ENCODE measurements at places on chromosomes 3 and 15. TPM values are rescaled to one million over a fixed set of nuclear protein-coding genes. Genes with fewer than 3 reads are reported as not detected.

GRCh38 chr3:44321335-44321734 lies 17.2 kb upstream of the TCAIM start:
- DNase-seq: no peak

DNA sequence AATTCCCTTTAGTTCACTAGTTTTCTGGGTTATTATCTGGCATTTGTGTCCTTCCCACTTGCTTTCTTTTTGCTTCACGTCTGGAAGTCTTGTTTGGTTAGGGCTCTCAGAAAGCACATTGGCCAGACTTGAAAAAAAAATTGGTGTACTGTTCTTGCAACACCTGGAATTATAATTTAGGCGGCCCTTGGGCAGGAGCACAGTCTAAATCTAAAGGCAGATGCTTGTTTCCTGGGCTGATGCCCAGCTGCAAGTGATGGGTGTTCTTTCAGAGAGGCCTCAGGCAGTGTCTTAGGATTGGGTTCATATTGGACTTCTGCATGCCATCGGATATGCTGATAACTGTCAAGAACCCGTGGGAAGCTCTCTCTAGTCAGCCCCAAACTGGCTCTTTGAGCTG lies 521.5 kb downstream of the PDCD6IP start:
- no peak for DNase-seq

PHLDB2 gene
- 22.9 TPM for total RNA-seq

- DNase-seq: peak; percentile 43
Measured at GRCh38 chr3:124563376-124563775, 166.9 kb upstream of the UMPS start.

DNA sequence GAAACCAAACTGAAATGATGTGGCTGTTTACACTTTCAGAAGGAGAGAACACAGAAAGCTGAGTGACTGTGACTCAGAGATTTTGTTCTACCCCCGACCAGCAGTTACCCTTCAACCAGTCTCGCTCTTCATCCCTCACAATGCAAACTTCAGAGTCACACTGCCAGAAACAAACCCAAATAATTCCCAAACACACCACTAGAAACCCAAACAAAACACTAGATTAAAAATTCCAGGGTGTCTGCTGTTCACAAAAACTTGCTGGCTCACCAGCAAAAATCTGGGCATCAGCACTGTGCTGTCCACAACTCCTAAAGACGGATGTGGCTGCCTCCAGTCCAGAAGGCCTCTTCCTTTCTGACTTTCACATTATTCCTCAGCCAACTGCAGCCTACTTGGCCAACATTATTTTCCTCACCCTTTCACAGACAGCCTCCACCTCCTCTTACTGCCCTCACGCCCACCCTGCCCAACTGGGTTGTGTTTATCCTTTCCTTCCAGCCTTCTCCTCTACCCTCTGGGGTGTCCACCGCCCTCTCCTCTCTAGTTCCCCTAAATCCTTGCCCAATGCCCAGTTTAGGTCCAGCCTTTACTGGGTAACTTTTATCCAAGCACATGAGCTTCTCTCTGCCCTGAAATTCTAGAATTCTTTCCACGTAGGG lies 71.4 kb downstream of the MECOM start:
- DNase-seq: no peak

GRCh38 chr15:100269831-100270230 lies 71.9 kb downstream of the ADAMTS17 start:
- DNase-seq: no peak

GOLGA8T gene
- total RNA-seq: not detected

- no peak for DNase-seq
Measured at GRCh38 chr3:179450261-179450701, 989 bp downstream of the GNB4 start.

AGTR1 gene
- total RNA-seq: 7.1 TPM

PLA2G4F gene
- total RNA-seq: 25.1 TPM

- DNase-seq: no peak
Measured at GRCh38 chr3:7188551-7188950, 327.6 kb downstream of the GRM7 start.

GRCh38 chr3:149535333-149535685 lies 60.8 kb downstream of the TM4SF4 start:
- DNase-seq: no peak

DNA sequence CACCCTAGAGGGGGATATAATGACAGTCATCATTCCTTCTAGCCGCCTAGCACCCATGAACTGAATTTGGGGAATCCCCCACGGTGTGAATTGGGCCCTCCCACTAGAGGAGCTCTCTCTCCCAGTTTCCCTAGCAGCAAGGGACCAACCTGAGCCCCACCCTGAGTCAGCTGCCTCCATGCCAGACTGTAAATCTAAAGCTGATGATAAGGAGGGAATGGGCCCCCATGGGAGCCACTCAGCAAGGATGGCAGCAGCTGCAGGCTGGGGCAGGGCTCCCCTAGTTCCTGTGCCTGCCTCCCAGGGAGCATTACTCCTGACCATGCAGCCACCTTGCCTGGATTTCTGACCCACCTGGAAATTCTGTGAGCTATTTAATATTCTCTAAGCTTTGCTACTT lies 57.0 kb upstream of the PXYLP1 start:
- DNase-seq: no peak

DNA sequence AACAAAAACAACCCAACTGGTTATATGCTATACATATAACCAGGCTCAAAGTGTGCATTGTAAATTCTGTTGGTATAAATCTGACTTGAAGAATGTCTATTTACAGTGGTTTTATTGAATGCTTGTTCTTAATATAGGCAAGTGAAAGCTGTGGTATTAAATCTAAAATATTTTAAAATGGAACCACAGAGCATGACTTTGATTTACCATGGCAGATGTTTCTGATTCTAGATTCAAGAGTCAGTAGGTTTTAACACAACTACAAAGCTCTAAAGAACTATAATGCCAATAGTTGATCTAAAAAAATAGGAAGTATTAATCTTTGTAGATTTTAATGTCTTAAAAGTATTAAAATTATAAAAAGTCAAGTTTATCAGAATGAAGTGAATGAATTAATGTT lies 141.9 kb upstream of the PLSCR5 start:
- DNase-seq: no peak

GRCh38 chr3:36924744-36925521 lies 19.9 kb downstream of the TRANK1 start:
- DNase-seq: no peak

DNA sequence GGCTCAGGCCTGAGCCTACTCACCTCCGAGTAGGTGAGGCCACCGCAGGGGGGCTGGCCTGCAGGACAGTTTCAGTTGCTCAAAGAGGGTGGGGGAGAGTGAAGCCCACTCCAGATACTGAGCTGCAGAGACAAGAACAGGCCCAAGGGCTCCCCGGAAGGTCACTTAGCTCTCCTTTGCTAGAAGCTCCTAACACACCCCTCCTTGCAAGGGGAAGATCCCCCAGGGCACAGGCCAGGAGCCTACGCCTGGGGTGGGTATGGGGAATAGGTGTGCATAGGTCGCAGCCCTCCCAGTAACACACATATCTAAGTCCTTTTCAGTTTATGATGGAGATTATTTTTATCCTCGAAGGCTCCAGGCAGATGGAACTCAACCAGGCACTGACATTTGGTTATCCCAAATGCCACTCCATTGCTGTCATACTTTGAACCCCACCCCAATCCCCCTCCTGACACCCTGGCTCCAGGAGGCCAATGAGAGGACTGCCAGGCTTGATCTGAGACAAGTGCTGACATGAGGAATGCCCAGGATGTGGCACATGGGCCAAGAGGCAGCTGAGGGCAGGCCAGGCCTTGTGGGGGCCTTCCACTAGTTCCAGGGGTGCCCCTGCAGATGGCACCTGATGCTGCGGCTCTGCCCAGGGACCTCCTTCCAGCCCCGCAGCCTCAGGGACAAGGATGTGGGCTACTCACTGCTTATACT lies 1.1 kb upstream of the MUSTN1 start:
- no peak for DNase-seq

GRCh38 chr3:66414846-66415245 lies 86.0 kb downstream of the LRIG1 start:
- DNase-seq: no peak

CHRD gene
- 2.7 TPM for total RNA-seq

DAZL gene
- total RNA-seq: not detected

DNA sequence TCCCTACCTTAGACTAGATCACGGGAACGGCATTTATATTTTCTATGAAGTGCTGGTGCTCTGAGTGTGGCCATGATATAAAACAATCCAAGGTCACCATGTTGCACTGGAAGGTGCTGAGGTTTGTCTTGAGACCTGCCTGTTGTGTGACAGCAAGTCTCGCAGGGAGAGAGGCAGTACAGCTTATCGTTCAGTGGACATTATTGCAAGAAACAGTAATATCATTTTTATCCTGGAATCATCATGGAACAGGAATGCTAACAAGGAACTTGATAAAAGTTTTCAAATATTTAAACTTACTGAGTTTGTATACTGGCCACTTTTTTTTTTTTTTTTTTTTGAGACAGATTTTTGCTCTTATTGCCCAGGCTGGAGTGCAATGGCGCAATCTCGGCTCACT lies 40.0 kb upstream of the GCNT3 start:
- DNase-seq: no peak

DNA sequence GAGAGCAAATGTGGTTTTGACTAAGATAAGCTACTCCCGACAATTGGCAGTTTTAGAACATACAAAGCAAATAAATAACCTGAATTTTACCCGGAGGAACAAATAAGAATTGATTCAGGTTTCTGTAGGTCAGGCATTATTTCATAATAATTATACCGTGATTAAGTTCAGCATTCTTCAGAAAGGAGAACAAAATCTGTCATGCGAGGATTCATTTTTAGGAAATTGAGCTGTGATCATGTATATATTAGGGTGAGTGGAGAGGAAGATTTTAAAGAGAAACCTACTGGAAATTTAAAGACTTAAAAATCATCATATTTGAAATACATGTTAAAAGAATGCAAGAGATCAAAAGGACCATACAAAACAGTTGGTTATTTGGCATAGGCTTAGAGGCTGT lies 20.5 kb downstream of the ZNF609 start:
- no peak for DNase-seq

- no peak for DNase-seq
Measured at GRCh38 chr15:65068403-65068788, 605 bp upstream of the RASL12 start.

GRAMD2A gene
- not detected for total RNA-seq

Measured in transverse colon (tissue), 4 donors.